NCI-H510A (cell line): ENCODE measurements at places on chromosomes 3 and 15.
A peak's percentile ranks its signal among the peaks of the same experiment; 100 is the strongest.

GRCh38 chr3:173553635-173554280 is 156.2 kb downstream of the NLGN1 start:
- DNase-seq, result no peak

DNA sequence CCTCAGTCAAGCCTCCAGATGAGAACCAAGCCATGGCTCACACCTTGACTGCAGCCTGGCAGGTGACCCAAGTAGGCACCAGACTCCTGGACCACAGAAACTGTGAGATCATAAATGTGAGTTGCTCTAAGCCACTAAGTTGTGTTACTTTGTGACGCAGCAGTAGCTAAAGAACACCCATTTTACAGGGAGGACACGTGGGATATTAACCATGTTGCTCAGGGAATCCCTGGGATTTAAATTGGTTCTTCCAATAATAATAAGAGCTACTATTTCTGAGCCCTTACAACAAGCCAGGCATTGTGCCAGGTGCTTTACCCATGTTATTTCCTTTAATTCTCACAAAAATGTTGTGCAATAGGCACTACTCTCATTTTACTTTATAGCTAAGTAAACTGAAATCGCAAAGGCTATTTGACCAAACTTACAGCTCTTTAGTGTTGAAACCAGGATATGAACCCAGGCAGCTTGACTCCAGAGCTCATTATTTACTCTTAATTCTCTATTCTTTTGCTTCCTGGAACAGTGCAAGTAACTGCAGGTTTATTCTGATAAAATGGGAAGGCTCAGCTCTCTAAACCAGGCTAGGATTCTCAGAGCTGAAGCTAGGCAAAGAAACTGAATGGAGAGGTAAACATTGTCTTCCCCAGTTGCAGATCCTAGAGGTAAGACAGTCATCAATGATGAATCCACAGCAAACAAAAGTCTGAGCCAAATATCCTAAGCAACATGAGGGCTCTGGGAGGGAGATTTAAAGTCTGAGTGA is 294.4 kb downstream of the KBTBD8 start:
- DNase-seq, result no peak

GRCh38 chr15:101024706-101025500 is 105.7 kb downstream of the LRRK1 start:
- no peak for DNase-seq

DNA sequence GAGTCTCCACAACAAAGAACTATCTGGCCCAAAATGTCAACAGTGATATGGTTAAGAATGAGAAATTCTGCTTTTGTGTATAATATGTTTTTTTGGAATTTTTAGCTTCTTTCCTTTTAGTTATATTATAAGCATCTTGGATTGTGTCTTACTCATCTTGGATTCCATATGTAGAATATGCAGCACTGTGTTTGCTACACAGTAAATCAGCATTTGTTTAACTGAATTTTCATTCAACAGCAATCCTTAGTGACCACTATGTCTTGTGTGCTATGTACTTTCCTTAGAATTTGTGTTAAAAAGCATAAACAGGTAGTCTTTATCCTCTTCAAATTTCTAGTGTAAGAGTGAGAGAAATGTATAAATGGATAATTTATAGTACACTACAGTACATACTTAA is 18.2 kb upstream of the TMEM207 start:
- no peak for DNase-seq

- no peak for DNase-seq
Observed at GRCh38 chr3:57911593-57911992, 96.6 kb upstream of the FLNB start.

DNA sequence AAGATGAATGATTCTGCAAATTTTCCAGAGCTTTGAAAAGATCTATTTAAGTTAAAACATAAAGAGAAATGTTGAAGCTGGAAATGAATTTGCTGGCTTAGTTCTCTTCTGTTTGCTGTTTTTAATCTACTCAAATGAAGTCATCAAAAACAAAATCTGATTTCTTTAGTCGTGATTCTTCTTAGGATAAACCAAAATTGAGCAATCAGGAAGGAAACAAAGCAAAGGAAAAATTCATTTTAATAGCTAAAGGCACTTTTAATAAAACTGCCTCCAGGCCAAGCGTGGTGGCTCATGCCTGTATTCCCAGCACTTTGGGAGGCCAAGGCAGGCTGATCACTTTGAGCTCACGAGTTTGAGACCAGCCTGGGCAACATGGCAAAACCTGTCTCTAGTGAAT is 91.2 kb downstream of the DUT start:
- no peak for DNase-seq

GRCh38 chr3:72044231-72044855 is 259.4 kb upstream of the PROK2 start:
- no peak for DNase-seq

- no peak for DNase-seq
Observed at GRCh38 chr15:68312701-68313204, 35.2 kb downstream of the FEM1B start.

DNA sequence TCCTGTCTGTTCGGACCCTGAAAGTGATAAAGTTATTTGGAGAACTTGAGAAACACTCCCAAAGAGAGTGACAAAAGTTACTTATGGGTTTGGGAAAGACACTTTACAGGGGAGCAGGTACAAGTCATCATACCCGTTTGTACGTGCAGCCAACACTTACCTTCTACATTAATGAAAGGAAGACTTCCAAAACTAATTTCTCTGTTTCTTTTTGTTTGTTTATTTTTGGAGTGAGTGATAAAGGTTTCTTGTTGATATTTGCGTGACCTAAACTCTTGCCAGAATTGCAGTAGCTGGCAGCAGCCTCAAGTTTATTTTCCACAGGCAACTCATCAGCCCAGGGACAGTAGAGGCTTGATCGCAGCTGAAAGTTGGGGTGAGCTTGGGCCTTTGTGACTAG is 8.4 kb downstream of the ABHD2 start:
- DNase-seq, result no peak

DNA sequence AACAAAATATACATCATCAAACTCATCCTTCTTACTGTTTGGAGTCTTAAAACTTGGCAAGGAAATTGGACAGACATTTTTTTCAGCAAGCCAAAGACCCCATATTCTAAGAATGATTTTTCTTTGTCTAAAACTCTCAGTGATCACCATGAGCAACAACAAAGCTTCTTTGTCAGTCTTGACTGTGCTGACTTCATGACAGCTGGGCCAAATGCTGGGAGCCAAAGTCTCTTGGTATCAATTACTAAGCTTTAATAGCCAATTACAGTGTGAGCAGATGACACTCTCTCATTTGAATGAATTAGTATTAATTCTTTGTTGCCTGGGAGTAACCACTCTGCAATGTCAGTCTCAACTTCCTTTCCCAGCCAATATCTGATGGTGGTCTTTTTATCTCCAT is 48.1 kb upstream of the GK5 start:
- no peak for DNase-seq

- peak; percentile 80 for DNase-seq
Observed at GRCh38 chr3:130849091-130849552, 44.8 kb upstream of the ATP2C1 start.
